ENCODE measurements at places on chromosomes 7 and 10. TPM values are rescaled to one million over a fixed set of nuclear protein-coding genes. Genes with fewer than 3 reads are reported as not detected.

Gene LIPM
- not detected for total RNA-seq

Gene ANKRD1
- total RNA-seq: 4.4 TPM

Gene TUBGCP2
- 45.1 TPM for total RNA-seq

Gene SFRP5
- 1.7 TPM for total RNA-seq

Gene CWF19L1
- 23.0 TPM for total RNA-seq

Gene AKR1C2
- 3,160 TPM for total RNA-seq

Gene SEMA3D
- 0.05 TPM for total RNA-seq

Gene AKR1E2
- 8.1 TPM for total RNA-seq

Gene DKK1
- total RNA-seq: 341 TPM

Gene TSPAN12
- total RNA-seq: 0.53 TPM

Gene CCL24
- not detected for total RNA-seq

Gene GBX1
- total RNA-seq: not detected

Gene CREB5
- total RNA-seq: 4.4 TPM

Gene ZCWPW1
- 1.7 TPM for total RNA-seq

Gene CRTAC1
- total RNA-seq: 1.7 TPM

Gene GATA3
- total RNA-seq: 7.2 TPM

Gene CYP26A1
- 3.4 TPM for total RNA-seq

Gene TCAF1
- 18.9 TPM for total RNA-seq

Gene LIMK1
- 37.7 TPM for total RNA-seq

Gene NUTM2A
- total RNA-seq: not detected

Gene KIAA1217
- total RNA-seq: 3.2 TPM

Gene PLA2G12B
- total RNA-seq: not detected

Gene EN2
- 0.54 TPM for total RNA-seq

Gene MAGI2
- total RNA-seq: 0.40 TPM

Gene TAC1
- total RNA-seq: not detected

Gene EIF3B
- total RNA-seq: 234 TPM

Gene AOC1
- total RNA-seq: not detected

Gene PAPSS2
- 24.9 TPM for total RNA-seq

Gene FLNC
- 4.0 TPM for total RNA-seq

Gene FAS
- 30.6 TPM for total RNA-seq

Gene MGMT
- 7.2 TPM for total RNA-seq

Gene BTBD16
- total RNA-seq: 0.52 TPM

Gene TSPAN33
- total RNA-seq: 6.5 TPM

Gene OPN4
- total RNA-seq: not detected

Gene BMPR1A
- total RNA-seq: 19.1 TPM

Gene PSD
- 0.41 TPM for total RNA-seq

Gene SUN3
- not detected for total RNA-seq

Gene SH2D4B
- total RNA-seq: not detected

Gene ANKRD61
- total RNA-seq: 0.38 TPM

Gene PRPS1L1
- not detected for total RNA-seq

Gene RHOBTB1
- 4.3 TPM for total RNA-seq

Gene VAX1
- 1.4 TPM for total RNA-seq

Gene NAT16
- total RNA-seq: 0.17 TPM

Gene NRCAM
- total RNA-seq: 73.7 TPM

Gene HOXA5
- 6.6 TPM for total RNA-seq

Gene HTRA1
- 52.8 TPM for total RNA-seq

Gene MSMB
- not detected for total RNA-seq

Gene ANXA7
- total RNA-seq: 115 TPM

Gene LIPN
- not detected for total RNA-seq

Gene GNG11
- total RNA-seq: 35.6 TPM

Gene FFAR4
- 0.27 TPM for total RNA-seq

Gene UBE2H
- 70.4 TPM for total RNA-seq

Gene OR2A1
- not detected for total RNA-seq

Gene ANKRD30A
- 1.4 TPM for total RNA-seq

Gene MPP7
- total RNA-seq: 0.24 TPM

Gene PRLHR
- total RNA-seq: not detected

Gene ARL3
- 14.4 TPM for total RNA-seq

Gene AOAH
- total RNA-seq: not detected

All from A549 treated with CpdA at 1 μM for 4 hours (cell line).